ENCODE measurements at places on chromosomes 5 and 9. TPM values are rescaled to one million over a fixed set of nuclear protein-coding genes. Genes with fewer than 3 reads are reported as not detected.

- H3K4me3 ChIP-seq = no peak overlapping the region
- no peaks in the 10 kb centered on the region for H3K4me1 ChIP-seq
- no peaks in the 10 kb centered on the region for H3K36me3 ChIP-seq
Measured at GRCh38 chr5:6556089-6556801, 76.6 kb downstream of the NSUN2 start.

- peaks cover 14% of the 10 kb centered on the region for H3K4me1 ChIP-seq
- H3K27ac ChIP-seq = no peak overlapping the region
- DNase-seq = no peak
- H3K27me3 ChIP-seq = peaks cover 7% of the 10 kb centered on the region
Measured at GRCh38 chr5:176631383-176632200, 1.1 kb downstream of the EIF4E1B start.

DNA sequence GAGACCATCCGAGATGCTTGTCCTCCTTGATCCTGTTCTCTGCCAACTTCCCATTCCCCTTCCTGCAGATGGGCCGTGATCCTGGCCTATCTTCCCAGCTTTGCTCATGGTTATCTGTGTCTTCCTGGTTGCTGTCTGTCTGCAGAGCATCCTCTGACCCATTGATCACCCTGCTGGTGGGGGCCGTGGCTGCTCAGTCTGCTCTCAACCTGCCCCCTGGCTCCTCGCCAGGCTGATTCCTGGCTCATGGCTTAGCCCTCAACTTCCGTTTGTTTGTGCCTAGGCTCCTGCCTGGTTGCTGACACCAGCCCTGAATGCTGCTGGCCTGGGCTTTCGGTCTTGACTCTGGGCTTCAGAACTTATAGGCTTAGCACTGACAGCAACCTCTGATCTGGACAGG lies 67.1 kb upstream of the SMIM15 start:
- no peaks in the 10 kb centered on the region for H3K27me3 ChIP-seq
- DNase-seq = peak; percentile 22
- peaks cover 14% of the 10 kb centered on the region for H3K4me1 ChIP-seq
- no peaks in the 10 kb centered on the region for H3K36me3 ChIP-seq
- H3K27ac ChIP-seq = no peak overlapping the region
- no peak overlapping the region for H3K4me3 ChIP-seq

- no peak overlapping the region for H3K27ac ChIP-seq
- no peak overlapping the region for H3K4me3 ChIP-seq
- DNase-seq = no peak
- no peaks in the 10 kb centered on the region for H3K4me1 ChIP-seq
- H3K27me3 ChIP-seq = no peaks in the 10 kb centered on the region
- H3K36me3 ChIP-seq = no peaks in the 10 kb centered on the region
Measured at GRCh38 chr5:112787261-112787660, 49.6 kb downstream of the APC start.

DNA sequence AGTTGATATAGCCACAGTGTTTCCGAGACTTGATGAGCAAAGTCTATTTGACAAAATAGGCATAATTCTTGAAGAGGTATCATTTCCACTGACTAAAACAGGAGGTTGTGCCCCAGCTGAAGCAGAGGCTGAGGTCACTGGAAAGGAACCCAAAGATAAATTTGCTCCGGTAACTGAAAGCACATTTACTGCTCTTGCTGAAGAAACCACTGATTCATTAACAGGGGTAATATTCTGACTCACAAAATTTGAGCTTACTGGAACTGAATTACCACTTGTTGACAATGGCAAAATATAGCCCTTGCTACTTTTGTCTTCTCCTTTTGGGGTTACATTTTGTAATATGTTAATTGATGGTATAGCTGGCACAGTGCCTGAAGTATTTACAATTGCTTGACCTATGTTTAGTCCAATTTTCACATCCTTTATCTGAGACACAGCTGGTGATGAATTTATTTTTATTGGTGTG lies 30.2 kb downstream of the MLANA start:
- DNase-seq = no peak
- no peak overlapping the region for H3K27ac ChIP-seq
- no peaks in the 10 kb centered on the region for H3K4me1 ChIP-seq
- H3K4me3 ChIP-seq = no peak overlapping the region
- no peaks in the 10 kb centered on the region for H3K27me3 ChIP-seq
- H3K36me3 ChIP-seq = peaks cover 15% of the 10 kb centered on the region

GRCh38 chr9:5448461-5449435 lies 1.6 kb upstream of the CD274 start:
- peak overlapping the region; percentile 88 for H3K27ac ChIP-seq
- no peak overlapping the region for H3K4me3 ChIP-seq
- no peaks in the 10 kb centered on the region for H3K36me3 ChIP-seq
- no peak for DNase-seq
- no peaks in the 10 kb centered on the region for H3K27me3 ChIP-seq

GRCh38 chr5:74192606-74193299 lies 447.8 kb downstream of the ENC1 start:
- no peak overlapping the region for H3K27ac ChIP-seq
- no peaks in the 10 kb centered on the region for H3K4me1 ChIP-seq
- H3K4me3 ChIP-seq = no peak overlapping the region
- DNase-seq = no peak
- no peaks in the 10 kb centered on the region for H3K36me3 ChIP-seq

DNA sequence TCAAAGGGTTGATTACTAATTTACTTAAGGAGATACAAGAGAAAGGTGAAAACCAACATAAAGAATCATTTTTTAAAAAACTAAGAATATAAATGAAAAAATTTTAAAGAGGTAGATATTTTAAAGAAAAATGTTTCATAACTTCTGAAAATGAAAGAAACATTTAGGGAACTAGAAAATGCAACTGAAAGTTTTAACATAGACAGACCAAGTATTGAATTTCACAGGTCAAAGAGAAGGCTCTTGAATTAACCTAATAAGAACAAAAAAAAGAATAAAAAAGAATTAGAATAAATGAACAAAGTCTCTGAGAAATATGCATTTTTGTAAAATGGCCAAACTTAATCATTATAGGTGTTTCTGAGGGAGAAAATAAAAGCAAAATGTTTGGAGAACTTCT lies 16.1 kb upstream of the FAM174A start:
- no peak overlapping the region for H3K27ac ChIP-seq
- H3K27me3 ChIP-seq = no peaks in the 10 kb centered on the region
- no peak overlapping the region for H3K4me3 ChIP-seq
- no peaks in the 10 kb centered on the region for H3K4me1 ChIP-seq
- no peaks in the 10 kb centered on the region for H3K36me3 ChIP-seq

- H3K27me3 ChIP-seq = no peaks in the 10 kb centered on the region
- no peak overlapping the region for H3K27ac ChIP-seq
- no peaks in the 10 kb centered on the region for H3K36me3 ChIP-seq
Measured at GRCh38 chr5:87313216-87313615, 45.5 kb downstream of the RASA1 start.

- H3K36me3 ChIP-seq = peaks cover 2% of the 10 kb centered on the region
- DNase-seq = no peak
- no peak overlapping the region for H3K27ac ChIP-seq
- no peak overlapping the region for H3K4me3 ChIP-seq
Measured at GRCh38 chr5:141516672-141517025, 27.8 kb downstream of the PCDHGC5 start.

GRCh38 chr5:31197183-31197582 lies 3.7 kb downstream of the CDH6 start:
- H3K27me3 ChIP-seq = no peaks in the 10 kb centered on the region
- peaks cover 9% of the 10 kb centered on the region for H3K4me1 ChIP-seq
- no peak overlapping the region for H3K27ac ChIP-seq
- DNase-seq = no peak

DNA sequence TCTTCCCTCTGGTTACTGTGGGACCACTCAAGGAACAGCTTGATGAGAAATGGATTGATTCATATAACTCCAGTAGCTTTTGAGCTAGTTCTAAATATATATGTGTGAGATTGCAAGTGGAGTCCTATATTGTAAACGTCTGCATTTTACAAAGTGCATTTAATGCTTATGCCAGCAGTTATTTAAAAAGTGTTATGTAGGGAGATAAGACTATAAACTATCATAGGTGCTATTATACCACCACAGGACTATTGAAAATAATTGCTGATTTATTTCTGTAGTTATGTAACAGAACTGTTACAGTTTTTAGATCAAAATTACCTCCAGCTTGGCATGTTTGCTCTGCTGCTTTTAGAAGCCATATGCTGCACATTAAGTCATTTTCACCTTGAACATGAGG lies 36.2 kb downstream of the PTCD2 start:
- peaks cover 3% of the 10 kb centered on the region for H3K36me3 ChIP-seq
- no peaks in the 10 kb centered on the region for H3K4me1 ChIP-seq
- no peak overlapping the region for H3K4me3 ChIP-seq
- H3K27me3 ChIP-seq = no peaks in the 10 kb centered on the region
- no peak overlapping the region for H3K27ac ChIP-seq

IFNA2 gene
- not detected for total RNA-seq

HAPLN1 gene
- not detected for total RNA-seq

TAF11L9 gene
- total RNA-seq = not detected

LTC4S gene
- total RNA-seq = 33.1 TPM
